ENCODE measurements at places on chromosomes 1 and 21.

DNA sequence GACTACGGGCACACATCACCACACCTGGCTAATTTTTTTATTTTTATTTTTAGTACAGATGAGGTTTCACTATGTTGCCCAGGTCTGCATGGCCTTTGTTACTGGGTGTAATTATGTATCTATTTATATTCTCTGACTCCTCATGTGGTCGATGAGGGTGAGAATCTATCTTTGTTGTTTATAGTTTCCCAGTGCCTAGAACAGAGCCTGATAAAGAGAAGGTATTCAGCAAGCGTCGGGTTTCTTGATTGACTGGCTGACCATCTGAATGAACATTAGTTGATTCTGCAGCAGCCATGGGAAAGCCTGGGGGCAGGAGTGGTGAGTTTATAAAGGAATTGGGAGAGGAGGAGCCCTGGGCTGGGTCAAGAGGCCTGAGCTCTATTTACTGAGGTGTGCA, 28.5 kb downstream of the SERINC2 start:
- DNase-seq: no peak

DNA sequence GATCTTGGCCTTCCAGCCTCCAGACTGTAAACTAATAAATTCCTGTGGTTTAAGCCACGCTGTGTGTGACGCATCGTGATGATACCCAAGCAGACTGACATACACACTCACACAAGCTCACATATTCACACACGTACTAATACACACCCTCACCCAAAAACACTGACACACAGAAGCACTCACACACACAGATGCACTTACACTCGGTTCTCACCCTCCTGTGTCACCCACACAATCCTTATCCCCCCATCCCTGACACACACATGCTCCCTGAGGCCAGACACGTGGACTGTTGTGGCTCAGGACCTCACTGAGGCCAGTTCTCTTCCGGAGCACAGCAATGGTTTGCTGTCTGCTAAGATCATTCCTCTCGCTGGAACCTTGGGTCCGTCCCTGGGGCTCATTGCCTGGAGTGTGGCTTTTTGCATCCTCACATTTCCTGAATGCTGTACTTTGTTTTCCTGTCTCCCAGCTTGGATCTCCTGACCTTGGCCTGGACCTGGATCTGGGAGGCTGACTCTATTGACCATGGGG, 76.9 kb upstream of the LYST start:
- DNase-seq: no peak

DNA sequence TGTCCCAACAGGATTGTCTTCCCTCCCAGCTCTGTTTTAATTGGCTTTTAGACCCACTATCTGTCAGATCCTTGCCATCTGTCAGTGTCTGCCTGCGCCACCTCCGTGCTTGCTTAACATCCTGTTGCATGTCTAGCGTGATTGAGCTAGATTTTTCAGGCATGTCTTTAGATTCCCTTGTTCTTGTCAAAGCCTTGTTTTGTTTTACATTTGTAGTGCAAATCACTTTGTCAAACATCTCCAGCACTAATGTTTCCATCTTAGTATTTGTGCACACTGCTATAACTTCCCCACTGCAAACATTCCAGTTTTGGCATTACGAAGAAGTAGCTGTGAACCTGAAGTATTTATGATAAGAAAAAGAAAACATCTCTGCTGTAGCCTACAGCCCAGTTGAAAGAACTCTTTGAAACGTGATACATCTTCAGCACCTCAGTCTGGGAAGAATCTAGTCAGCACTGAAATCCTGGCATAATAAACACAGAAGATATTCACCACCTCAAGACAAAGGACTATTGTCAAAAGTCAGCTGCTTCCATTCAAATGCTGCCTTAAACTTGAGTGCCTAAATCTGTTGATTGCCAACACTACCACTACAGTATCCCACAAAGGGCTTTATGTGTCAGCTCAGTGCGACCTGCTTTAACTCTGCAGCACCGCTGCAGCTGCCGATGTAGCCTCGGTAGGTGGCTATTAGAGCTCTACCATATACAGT, 105.0 kb downstream of the FNBP1L start:
- no peak for DNase-seq

DNA sequence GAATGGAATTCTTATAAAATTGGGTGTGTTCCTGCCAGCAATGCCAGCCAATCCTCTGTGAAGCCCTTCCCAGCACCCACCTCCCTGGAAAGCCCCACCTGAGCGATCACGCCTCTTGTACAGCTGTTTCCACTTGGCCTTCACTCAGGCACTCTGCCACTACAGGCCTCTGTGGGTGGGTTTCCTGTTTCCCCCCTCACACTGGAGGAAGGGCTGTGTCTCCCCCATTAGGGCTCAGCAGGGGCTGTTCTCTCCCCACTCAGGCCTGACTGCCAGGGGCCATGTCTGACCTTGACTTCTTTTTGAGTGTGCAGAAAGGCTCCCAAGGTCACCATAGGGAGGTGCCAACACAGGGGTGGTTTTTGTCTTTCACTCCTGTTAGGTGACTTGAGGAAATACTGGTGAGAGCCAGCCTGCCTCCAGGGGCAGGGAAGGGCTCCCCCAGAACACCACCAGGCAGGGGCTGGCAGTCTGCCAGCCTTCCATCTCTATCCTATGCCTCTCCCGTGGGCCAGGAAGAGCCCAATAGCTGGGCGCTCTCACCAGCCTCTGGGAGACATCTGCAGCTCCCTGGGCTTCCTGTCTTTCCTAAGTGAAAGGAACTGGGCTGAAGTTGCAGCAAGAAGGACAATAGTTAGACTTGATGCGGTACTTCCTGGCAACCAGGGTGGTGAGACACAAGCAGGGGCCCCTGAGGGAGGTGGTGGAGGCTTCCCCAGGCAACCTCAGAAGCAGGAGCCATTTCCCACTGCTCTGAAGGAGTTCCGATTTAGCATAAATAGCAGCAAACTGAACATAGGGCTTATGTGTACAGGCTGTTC, 49.1 kb downstream of the ELK4 start:
- peak; percentile 8 for DNase-seq

GRCh38 chr1:224447971-224448370, 13.4 kb upstream of the WDR26 start:
- DNase-seq: no peak

- DNase-seq: no peak
Observed at GRCh38 chr1:5727191-5727590, 265.0 kb downstream of the NPHP4 start.

DNA sequence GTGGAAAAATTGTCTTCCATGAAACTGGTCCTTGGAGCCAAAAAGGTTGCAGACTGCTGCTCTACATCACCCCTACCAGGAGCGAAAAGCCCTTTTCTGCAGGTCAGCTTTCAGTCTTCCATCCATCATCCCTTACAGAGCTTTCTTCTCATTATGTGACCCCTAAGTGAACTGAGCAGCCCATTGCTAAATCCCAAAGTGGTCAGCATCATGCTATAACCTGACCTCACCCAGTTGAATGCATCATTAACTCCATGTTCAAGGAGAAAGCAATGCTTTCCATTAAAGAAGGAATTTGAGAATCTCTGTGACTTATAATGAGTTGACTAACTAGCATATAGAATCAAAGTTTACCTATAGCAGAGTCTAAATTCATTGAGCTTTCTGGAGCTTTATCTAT, 10.4 kb upstream of the IL24 start:
- DNase-seq: no peak

DNA sequence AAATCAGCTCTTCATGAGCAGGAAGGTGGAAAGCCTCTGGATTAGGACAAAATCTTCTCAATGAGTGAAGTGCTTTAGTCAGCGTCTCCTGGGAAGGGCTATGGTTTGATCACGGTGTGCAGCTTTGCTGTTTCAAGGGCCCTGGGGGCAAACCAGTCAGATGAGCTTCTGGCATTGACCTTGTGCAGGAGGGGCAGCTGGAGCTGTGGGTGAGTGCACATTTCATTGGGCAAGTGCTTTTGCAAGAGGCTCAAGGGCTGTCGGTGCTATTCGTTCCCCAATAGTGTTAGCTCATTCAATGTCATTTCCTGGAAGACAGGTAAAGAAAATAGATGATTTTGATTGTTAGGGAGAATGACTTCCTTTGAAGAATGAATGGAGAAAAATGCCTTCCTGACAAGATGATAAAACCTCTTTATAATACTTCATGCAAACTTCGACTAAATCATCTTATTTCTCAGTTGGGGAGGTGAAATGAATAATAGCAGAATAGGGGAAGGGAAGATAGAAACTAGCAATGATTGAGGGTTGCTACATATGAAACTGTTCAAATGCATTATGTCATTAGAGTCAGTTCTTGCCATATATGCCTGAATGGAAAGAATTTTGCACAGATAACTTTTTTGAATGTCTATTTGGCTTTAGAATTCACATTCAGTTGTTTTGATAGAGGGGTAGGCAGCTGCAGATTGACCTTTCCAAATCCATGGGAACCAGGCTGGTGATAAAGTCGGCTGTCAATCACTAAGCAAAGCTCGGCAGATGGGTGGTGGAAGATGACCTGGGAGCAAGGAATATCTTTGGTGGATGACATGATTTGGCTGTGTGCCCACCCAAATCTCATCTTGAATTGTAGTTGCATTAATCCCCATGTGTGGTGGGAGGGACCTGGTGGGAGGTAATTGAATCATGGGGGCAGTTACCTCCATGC, 12.9 kb upstream of the DISC1 start:
- DNase-seq: no peak

GRCh38 chr21:42247716-42248115, 28.8 kb downstream of the ABCG1 start:
- no peak for DNase-seq

DNA sequence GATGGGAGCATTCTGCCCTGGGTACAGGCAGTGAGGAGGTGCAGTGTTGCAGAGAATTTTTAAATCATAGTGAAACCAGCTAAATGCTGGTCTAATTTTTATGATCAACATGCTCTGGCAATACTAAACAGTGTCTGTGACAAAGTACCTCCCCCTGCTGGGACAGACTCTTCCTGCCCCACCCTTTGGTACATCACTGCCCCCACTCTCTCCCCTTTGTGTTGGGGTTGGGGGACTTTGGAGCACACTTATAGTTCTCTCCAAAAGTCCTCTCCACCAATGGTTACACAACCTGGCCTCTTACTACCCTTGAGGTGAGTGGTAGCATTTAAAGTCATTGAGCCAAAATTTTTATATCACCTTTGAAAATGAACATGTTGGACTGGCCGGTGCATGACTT, 48.2 kb upstream of the GUCA2B start:
- DNase-seq: no peak

DNA sequence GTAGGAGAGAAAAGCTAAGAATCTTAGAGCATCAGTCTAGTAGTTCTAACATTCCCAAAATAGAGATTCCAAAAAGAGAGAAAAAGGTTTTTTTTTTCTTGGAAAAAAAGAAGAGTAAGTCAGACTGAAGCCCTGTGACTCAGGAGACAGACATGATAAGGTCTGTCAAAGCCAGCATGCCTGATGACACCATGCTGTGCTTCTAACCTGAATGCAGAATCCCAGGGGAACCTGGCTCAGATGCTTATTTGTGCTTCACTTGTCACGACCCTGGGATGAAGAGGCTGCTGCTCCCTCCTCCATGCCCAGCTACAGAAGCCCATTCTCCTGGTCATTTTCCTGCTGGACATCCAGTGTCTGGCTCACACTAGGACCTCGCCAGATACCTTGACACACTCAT, 44.3 kb downstream of the ERICH3 start:
- DNase-seq: no peak

- no peak for DNase-seq
Observed at GRCh38 chr1:193110864-193111263, 5.7 kb upstream of the GLRX2 start.

- DNase-seq: no peak
Observed at GRCh38 chr1:154391086-154391770, 13.9 kb upstream of the IL6R start.

All from CD4-positive, alpha-beta T cell treated with Interleukin-17A for 1 hour (primary cell).